ENCODE measurements at places on chromosomes 1 and 21.

GRCh38 chr1:66381621-66382275 lies 152.2 kb upstream of the SGIP1 start:
- no peak for DNase-seq

GRCh38 chr1:153150846-153151245 lies at the start of gene SPRR2G:
TSS of gene SPRR2G (minus strand) at chr1:153150890. CDS start at chr1:153150110, 780 bp downstream.
- peak; percentile 7 for DNase-seq

DNA sequence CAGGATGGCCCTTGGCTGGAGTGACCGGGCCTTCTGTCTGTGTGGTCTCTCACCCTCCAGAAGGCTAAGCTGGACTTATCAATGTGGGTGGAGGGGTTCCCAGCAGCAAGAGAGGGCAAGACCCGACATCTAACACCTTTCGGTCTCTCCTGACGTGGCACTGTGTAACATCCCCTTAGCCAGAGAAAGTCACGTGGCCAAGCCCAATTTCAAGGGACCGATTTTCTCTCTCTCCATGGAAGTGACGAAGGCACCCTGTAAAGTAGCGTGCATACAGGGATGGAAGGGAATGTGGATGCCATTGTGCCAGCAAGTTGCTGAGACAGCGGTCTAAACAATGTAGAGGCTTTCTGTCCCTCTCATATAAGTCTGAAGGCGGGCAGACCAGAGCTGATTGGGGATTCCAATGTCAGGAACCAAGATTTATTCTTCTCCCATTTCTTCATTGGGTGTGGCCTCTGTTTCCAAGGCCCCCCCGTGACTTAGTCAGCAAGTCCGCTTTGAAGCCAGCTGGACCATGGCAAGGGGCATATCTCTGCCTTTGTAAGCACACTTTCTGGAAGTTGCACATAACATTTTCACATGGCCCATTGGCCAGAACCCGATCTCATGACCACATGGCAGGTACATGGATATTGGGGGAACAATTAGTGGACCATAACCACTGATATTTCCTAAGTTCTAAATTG lies 12.5 kb downstream of the MX1 start:
- no peak for DNase-seq

DNA sequence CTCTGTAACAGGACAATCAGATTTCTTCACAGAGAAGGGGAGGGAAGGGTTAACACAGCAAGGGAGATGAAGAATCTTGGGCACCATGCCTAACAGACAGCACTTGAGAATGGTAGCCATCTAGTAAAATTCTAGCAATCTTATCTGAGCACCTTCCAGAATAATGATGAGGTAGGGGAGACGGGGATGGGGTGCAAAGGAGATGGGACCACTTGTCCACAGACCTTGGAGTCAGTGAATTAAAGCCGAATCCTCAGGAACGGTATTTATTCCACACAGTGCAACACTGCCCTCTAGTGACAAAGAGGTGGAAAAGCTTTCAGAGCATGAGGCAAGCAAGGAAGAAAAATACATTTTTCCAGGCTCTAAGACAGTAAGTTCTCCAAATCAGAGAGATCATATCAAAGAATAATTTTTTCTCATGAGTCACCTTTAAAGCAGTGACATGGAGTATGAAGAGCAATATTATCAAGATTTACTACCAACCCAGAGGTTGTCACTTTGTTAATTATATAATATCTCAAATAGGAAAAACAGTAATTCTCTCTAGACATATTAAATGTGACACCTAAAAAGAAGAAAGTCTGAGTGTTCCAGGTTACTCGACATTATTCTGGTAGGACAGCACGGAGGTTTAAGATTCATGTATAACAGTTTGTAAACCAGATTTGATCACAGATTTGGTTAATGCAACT lies 43.3 kb upstream of the LPAR3 start:
- DNase-seq, result peak; percentile 66

DNA sequence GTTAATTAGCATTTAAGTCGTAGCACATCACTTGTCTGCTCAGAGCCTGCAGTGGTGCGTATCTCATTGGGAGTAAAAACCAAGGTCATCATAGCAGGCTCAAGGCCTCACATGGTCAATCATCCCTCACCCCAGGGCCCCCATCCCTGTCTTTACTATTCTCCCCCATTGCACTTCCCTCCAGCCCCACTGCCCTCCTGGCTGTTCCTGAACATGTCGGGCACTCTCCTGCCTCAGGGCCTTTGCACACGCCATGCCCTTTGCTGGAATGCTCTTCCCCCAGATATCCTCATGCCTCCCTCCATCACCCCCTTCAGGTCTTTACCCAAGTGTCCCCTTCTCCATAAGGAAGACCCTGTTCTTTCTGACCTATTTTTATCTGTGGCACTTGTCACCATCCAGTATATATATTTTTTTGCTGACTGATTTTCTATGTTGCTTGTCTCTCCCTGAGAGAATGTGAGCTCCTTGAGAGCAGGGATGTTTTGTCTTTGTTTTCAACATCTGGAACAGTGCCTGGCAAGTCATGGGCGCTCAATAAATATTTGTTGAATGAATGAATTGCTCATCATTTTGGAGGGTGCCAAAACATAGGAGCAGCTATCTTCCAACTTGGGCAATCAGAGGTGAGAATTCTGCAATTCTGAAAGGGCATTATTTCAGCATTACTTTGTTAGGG lies 74.1 kb upstream of the POU3F1 start:
- DNase-seq, result no peak

- DNase-seq, result no peak
These were observed 60.0 kb upstream of the IVNS1ABP start for GRCh38 chr1:185376840-185377635.

- DNase-seq, result no peak
These were observed 123.2 kb downstream of the LHX8 start for GRCh38 chr1:75257424-75257823.

DNA sequence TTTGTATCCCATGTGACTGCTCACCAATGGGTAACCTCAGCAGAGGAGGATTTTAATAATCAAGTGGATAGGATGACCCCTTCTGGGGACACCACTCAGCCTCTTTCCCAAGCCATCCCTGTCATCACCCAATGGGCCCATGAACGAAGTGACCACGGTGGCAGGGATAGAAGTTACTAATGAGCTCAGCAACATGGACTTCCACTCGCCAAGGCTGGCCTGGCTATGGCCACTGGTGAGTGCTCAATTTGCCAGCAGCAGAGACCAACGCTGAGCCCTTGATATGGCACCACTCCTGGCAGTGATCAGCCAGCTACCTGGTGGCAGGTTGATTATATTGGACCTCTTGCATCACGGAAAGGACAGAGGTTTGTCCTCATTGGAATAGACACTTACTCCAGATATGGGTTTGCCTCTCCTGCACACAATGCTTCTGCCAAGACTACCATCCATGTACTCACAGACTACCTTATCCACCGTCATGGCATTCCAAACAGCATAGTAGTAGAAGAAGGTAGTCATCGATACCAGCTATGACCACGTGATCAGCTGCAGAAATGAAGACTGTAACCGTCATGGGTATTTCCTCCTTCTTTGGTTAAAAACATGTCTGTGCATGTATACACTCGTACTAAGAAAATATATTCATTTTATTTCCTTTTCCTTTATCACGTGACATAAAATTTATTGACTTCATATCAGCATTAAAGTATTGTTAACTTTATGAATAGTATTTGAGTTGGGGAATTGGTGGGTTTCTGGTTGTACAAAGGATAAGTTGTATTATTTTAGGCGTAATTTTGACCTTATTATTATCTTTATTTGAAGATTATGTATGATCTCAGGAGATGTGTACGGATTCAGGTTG lies 562.6 kb downstream of the PTPRU start:
- no peak for DNase-seq

DNA sequence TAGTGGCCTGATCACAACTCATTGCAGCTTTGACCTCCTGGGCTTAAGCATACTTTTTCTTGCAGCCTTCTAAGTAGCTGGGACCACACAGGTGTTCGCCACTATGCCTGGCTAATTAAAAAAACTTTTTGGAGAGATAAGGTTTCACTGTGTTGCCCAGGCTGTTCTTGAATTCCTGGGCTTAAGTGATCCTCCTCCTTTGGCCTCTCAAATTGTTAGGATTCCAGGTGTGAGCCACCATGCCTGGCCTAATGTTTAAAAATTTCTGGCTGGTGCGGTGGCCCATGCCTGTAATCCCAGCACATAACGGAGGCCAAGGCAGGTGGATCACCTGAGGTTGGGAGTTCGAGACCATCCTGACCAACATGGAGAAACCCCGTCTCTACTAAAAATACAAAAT lies 24.4 kb downstream of the YTHDF2 start:
- DNase-seq, result no peak

GRCh38 chr1:235834620-235835019 lies 32.1 kb downstream of the LYST start:
- peak; percentile 74 for DNase-seq

DNA sequence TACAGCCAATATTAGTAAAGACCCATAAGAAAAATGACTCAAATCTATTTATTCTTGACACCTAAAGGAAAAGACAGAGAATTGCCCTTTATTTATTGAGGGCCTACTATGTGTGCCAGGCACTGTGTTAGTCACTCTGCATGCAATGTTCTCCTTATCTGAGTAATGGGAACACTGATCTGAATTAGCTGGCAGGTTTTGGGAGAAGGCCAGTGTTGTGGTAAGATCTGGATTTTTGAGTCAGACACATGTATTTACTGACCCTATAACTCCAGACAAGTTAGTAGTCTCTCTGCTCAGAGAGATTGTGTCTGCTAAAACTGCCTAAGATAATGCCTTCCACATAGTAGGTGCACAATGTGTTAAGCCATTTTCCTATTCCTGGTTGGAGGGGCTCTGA lies 17.3 kb downstream of the LCE4A start:
- no peak for DNase-seq

GRCh38 chr1:90486996-90487395 lies 230.1 kb downstream of the BARHL2 start:
- no peak for DNase-seq

- no peak for DNase-seq
These were observed 271.4 kb upstream of the NR5A2 start for GRCh38 chr1:199756066-199756465.

- DNase-seq, result peak; percentile 98
These were observed 125.5 kb downstream of the ADAMTS1 start for GRCh38 chr21:26719750-26720149.

- no peak for DNase-seq
These were observed 11.2 kb downstream of the RPL5 start for GRCh38 chr1:92843046-92843423.

DNA sequence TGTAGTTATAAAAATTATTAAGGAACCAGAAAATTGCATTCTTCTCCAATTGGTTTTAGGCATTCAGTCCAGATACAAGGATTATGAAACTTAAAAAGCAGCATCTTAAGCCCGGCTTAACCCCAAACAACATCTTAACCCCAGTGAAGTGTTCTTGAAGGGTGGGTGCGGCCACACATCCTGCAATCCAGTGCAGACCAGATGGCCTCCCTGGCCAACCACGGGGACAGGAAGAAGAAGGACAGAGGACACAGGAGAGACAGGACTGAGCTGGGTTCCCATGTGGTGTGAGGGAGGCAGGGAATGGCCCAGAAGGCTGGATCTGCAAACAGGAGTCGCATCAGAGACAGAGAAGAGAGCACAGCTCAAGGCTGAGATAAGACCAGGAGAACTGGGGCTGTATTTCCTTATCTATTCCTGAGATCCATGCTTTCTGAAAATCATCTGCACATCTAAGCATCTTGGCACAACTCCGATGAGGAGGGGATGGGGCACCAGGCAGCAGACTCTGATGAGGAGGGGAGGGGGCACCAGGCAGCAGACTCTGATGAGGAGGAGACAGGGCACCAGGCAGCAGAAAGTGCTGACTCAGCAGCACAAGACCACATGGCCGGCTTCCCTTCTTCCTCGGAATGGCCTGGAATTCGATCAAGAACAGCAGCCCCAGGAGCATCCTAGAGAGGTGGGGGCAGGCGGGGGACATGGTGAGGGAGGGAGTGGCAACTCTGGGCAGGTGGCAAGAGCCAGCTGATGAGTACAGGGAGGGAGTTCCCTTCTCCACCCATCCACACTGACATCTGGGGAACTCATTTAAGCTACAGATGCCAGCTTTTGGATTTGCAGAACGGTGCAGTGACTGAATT lies 26.6 kb downstream of the ABCG1 start:
- DNase-seq, result peak; percentile 80

GRCh38 chr1:92536211-92536979 lies 49.7 kb upstream of the GFI1 start:
- no peak for DNase-seq

DNA sequence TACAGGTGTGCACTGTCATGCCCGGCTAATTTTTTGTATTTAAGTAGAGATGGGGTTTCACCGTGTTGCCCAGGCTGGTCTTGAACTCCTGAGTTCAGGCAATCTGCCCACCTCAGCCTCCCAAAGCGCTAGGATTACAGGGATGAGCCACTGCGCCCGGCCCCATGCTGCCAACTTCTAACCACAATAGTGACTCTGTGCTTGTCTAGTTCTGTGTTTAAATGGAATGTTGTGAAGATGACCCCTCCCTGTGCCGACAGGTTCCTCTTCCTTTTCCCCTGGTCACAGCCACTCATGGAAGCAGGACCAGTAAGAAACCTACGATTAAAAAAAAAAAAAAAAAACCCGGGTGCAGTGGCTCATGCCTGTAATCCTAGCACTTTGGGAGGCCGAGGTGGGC lies 4.7 kb downstream of the MAP1LC3C start:
- no peak for DNase-seq

DNA sequence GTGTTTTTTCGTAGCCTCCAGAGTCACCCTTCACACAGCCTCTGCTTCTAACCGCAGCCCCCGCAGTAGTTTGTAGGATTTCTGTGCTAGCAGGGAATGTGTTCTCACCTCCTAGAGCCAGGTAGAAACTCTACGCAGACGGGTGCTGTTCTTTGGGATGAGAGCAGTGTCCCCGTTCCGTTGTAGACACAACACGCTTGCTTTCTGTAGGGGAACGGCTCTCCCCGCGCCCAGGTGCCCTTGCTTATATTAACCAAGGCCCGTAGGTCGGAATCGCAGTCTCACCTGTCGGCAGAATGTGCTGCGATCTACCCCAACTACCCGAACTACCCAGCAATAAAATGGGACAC lies 111.8 kb upstream of the NBPF11 start:
- no peak for DNase-seq

DNA sequence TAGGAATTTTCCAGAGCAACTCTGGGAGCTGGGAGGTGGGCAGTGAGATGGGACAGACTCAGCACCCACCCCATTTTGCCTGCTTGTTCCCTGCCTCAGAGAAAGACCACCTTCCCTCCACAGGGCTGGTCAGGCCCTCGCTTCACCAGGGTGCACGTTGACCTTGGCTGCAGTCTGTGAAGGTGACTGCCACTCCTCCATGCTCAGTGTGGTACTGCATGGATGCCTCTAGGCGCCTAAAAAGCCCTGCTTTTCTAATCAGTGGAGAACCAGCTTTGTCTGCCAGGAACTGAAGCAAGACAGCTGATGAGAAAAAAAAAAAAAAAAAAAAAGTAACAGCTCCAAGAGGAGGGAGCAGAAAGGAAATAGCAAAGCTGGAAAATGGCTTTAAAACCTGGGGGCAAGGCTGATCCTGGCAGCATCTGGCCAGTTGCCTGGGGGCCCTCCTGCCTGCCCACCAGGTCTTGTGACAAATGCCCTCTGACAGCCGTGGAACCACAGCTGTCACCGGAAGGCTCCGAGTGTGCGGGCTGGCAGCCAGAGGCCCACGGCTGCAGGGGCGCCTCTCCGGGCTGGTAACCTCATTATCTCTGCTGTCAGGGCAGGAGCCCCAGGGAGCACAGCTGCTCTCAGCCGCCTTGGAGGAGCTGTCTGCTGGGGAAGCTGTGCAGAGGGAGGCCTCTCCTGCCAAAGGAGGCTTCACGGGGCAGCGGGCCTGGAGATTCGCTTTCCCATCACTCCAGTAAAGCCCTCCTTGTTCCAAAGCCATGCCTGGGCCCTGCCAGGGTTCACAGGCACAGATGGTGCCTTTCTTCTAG lies 13.7 kb downstream of the KIAA1614 start:
- DNase-seq, result peak; percentile 99

Measured in NCI-H69 (cell line).